ENCODE measurements at places on chromosomes 4 and X.

DNA sequence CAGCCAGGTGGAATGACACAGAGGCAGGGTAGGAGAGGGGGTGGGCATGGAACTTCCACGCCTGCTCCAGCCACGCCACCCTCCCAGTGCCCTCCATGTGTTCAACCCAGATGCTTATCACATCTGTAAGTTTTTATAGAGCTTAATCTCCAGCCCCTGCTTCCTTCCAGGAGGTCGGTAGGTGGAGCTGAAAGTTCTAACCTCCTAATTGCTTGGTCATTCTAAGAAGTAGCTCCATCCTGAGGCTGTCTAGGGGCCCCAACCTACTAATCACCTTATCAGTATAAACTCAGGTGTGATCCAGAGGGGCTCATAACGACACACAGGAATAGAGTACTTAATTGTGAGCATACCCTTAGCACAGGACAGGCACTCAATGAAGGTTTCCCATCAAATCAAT lies 18.3 kb downstream of the QDPR start:
- DNase-seq, result no peak

DNA sequence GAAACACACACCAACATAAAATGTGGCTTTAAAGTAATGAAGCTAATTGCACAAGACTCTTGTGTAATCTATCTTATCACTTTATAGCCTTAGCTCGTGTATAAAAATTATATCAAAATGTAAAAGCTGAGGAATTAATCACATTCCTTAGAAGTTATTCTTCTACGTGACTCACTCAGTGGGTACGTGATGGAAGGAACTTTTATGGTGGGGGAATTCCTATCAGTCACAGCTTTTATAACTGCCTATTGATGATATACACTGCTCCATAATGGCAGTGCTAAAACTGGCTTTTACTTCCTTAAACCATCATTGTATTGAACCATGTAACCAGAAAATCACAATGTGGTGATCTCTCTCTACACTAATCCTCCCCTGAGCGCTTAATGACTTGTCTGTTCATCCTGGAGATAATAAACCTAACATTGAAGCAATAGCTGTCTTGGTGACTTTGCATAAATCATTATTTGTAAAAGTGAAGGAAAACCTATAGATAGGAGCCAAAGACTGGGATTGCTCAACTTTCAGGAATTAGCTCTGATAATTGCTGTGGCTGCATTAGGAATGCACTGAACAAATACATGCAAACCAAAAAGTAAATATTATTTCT lies 276.7 kb downstream of the GBA3 start:
- no peak for DNase-seq

DNA sequence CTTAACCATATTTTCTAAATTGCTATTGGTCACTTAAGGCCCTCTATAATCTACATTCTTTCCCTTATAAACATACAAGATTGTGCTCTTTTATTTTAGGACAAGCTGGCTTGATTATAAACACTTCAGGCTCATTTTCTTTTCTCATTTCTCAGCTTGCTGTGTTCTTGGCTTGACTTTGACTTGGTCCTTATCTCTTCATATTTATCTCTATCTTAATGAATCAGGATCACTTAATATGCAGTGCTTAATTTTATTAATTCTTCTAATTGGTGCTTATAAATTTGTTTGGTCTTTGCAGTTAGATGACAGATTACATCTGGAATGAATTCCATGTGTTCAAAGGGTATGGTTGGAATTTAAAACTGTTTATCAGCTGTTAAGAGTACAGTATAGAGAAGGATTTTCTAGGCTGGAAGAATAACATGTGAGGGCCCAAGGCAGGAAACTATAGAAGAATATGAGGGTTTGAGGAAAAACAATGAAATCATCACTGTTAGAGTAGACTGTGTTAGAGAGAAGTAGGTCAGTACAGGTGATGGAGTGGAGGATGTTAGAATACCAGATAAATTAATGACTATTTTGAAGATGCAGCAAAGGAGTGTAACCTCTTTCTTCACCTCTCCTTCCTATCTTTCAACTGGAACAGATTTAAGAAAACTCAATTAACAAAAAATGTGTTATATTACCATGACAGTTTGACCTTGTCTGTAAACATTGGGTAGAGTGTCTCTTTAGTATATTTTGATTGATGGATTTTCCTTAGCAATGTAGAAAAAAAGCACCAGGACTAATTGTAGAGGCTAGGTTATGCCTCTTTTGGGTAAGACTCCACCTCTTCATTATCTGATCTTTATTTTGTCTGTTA lies 169.6 kb downstream of the RAPGEF2 start:
- no peak for DNase-seq

- DNase-seq, result no peak
Observed at GRCh38 chr4:161702287-161702686, 461.5 kb downstream of the FSTL5 start.

GRCh38 chr4:151700566-151701316 lies 60.1 kb downstream of the GATB start:
- no peak for DNase-seq

GRCh38 chr4:16752150-16752549 lies 146.3 kb downstream of the LDB2 start:
- DNase-seq, result no peak

DNA sequence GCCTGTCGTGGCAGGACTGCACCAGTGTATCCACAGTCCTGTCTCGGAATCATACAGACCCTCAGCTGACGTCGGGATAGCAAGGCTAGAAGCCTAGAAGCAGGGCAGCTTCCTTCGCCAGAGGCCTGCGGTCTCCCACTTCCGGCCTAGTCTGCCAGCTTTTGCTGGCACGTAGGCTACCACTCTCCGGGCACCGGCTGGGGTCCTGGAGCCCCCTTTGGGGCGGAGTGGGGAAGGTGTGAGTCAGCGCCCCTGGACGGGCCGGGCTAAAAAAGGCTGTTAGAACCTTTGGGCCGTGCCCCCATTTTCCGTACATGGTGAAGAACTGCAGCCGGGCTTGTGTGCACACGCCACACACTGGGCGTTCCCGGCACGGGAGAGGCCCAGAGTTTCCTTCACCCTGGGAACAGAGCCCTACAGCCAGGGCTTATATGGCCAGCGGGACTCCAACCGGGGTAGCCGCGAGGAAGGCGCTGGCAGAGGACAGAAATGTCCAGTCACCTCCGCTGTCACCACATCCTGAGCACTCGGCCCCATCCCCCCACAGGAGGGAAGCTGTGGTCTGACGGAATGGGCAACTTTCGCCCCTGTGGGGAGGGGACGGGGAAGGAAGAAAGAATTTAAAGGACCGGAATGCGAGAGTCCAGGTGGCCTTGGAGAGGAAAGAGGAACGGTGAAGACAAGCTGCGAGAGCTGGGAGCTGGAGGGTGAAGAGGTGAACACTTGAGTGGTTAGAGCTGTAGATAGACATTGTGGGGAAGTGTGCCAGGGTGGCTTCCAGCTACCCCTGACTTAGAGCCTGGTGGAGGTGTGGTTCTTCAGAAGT lies 4.6 kb downstream of the MAGIX start:
- peak; percentile 58 for DNase-seq

GRCh38 chr4:116726523-116726922 lies 358.9 kb downstream of the TRAM1L1 start:
- DNase-seq, result no peak

DNA sequence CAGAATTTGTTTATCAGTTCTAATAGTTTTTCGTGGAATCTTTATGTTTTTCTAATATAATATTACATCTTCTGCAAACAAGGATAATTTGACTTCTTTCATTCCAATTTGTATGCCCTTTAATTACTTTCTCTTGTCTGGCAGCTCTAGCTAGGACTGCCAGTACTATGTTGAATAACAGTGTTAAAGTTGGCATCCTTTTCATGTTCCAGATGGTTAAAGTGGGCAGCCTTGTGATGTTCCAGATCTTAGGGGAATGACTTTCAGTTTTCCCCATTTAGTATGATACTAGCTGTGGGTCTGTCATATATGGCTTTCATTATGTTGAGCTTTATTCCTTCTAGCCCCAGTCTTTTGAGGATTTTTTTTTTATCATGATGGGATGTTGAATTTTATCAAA lies 220.6 kb upstream of the WDFY3 start:
- no peak for DNase-seq

DNA sequence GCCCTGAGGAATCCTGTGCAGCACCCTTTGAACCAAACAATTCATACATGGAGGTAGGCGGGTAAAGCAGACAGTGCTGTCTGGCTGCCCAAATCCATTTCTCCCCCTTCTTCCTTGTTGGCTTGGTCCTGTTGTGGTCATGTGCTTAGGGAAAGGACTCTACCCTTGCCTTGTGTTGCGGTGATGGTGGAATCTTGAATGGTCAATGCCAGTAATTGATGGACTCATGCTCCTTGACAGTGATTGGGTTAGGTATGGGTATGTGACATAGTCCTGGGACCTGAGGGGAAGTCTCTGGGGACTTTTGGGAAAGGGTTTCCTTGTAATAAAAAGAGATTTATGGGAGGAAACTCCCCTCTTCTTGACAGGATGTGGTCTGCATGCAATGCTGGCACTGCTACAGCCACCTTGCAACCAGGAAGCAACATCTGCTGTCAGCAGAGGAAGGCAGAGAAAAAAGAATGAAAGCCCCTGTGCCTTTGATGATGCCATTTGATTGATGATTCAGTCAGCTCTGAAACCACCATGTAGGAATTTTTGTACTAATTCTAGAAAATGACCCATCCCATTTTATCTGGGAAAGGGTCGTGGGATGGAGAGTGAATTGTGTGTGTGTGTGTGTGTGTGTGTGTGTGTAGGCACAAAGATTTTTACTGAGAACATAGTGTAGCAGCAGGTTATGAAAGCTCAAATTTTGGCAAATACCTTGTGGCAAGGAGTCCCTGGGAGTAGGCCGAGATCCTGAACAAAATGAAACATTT lies 30.0 kb upstream of the HUWE1 start:
- peak; percentile 24 for DNase-seq

DNA sequence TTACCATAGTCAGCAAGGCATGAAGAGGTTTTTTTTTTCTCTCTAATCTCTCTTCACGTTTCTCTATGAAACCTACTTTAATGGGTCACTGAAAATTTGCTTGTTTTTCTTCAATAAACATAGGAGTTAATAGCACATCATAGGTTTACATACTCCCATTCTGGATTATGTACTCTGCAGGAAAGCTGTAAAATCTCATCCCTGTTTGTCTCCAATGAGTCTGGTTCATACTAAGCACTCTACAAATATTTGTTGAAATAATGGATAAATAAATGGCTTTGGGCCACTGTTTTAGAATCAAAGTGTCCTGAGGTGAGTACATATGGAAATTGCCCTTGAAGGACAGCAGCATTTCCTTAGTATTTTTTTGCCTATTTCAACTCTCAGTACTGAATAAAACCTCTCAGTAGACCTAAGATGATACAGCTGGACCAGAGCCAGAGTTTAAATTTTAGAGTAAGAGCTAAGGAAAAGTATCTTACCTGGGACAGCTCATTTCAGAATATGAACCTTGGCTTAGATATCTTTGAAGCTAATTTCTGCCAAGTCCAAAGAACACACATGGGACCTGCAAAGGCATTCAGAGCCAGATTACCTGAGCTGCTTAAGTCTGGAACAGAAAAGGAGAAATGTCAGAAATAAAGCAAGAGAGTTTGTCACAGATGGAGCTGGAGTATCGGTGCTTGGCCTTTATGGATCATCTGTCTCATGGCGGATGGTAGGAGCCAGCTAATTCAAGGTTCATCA lies 34.4 kb downstream of the PF4 start:
- DNase-seq, result no peak

DNA sequence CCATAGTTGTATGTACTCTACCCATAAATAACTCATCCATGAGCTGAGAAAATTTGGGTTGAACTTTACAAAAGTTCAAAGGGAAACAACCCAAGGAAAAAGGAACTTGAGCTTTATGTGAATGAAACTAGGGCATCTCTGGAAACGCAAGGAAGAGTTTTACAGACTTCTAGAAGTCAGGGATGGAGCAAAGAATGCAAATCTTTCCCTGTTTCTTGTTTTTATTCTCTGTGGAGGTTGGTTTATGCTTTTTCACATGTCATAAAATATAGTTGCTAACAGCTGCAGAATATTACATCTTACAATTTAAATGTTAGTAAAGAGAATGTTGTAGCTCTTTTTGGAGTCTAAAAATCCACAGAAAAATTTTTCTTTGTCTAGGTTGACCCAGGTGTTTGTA lies 754.1 kb downstream of the PCDH7 start:
- no peak for DNase-seq

DNA sequence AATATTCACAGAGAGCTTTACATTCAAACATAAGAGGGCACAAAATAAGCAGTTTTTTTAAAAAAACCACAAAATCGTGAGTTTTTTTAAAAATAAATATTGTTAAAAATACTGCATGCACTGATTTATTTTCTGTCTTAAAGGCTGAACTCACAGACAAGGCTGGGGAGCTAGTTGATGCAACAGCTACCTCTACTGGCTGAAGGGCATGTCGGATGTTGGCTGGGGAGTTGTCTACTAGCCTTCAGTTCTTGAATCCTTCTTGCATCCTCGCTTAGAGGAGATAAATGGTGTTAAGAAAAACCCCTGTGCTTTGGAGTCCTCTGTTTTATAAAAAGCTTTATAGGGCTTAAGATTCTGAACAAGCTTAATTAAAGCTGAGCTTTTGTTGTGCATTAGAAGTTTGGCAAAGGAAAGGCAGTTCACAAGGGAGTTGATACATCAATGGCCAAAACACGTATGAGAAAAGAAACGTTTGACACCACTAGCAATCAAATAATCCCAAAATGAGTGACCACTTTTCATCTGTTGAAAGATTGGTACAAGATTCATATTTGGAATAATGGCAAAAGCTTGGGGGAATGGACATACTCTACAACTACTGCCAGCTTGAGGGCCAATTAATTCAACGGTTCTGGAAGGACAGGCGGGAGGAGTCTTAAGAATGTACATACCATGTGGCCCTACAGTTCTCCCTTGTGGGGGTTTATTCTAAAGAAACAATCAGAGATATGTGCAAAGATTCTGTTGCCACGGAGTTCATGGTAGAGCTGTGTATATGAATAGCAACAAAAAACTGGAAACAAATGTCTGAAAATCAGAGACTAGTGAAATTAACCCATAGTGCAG lies 94.7 kb downstream of the SEL1L3 start:
- no peak for DNase-seq

DNA sequence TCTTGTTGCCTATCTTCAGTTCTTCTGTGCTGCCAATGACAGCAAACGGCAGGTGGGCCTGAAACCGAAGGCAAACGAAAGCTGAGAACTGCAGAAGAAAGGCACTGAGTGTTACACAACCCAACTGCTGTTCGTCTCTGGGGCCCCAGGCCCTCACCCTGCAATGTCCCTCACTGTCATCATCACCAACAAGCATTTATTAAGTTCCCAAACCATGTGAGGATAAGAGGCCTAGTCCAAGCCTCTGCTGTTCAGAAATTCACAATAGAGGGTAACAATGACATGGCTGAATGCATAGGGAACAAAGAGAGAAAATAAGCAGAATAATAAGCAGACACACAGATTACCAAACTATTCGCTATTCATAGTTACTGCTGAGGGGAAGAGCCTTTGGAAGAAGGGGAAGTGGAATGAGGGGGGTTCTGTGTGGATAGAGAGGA lies 34.5 kb upstream of the NKRF start:
- DNase-seq, result no peak

- no peak for DNase-seq
Observed at GRCh38 chr4:77358315-77358928, 201.4 kb downstream of the CCNG2 start.

DNA sequence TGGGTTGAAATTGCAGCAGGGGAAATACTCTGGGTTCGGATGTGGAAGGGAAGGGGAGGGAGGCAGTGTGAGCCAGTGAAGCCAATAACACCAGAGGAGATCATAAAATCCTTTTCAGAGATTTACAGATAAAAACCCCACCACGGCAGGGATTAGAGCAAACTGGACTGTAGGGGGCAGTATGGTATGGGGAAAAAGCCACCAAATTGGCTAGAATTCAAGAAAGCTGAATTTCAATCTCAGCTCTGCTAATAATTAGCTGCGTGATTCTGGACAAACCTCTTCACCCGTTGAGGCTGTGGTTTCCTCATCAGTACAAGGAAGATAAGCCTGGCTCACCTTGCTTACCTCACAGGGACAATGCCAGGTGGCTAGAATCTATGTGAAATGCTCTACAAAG lies 108.1 kb downstream of the ATG4A start:
- DNase-seq, result no peak

All from activated effector memory CD4-positive, alpha-beta T cell treated with Interleukin-2 at 50 U/mL for 16 hours (primary cell).